Spleen (tissue), 13 donors: ENCODE measurements at places on chromosomes 4 and X. TPM values are rescaled to one million over a fixed set of nuclear protein-coding genes. Genes with fewer than 3 reads are reported as not detected.

Gene RENBP
- polyA plus RNA-seq = 91.3 TPM

Gene PNCK
- polyA plus RNA-seq = 0.35 TPM

Gene SOWAHB
- polyA plus RNA-seq = not detected

Gene SPANXD
- not detected for polyA plus RNA-seq

Gene IL13RA2
- polyA plus RNA-seq = 0.22 TPM

Gene IL21
- 0.09 TPM for polyA plus RNA-seq

Gene ADGRG4
- not detected for polyA plus RNA-seq

Gene ZFP92
- 0.83 TPM for polyA plus RNA-seq

Gene RHOH
- 70.3 TPM for polyA plus RNA-seq

Gene SUPT20HL1
- not detected for polyA plus RNA-seq

Gene SMIM20
- polyA plus RNA-seq = 61.0 TPM

Gene PAGE5
- not detected for polyA plus RNA-seq

Gene N4BP2
- 1.5 TPM for polyA plus RNA-seq

Gene TRPC5OS
- 0.04 TPM for polyA plus RNA-seq

Gene OFD1
- polyA plus RNA-seq = 138 TPM

Gene IL13RA1
- 18.5 TPM for polyA plus RNA-seq

Gene PDGFRA
- 22.7 TPM for polyA plus RNA-seq

Gene MGST2
- 54.1 TPM for polyA plus RNA-seq

Gene AMER1
- 0.50 TPM for polyA plus RNA-seq

Gene CXCL11
- polyA plus RNA-seq = 5.4 TPM

Gene ELF4
- polyA plus RNA-seq = 10.3 TPM

Gene TEX13B
- not detected for polyA plus RNA-seq

Gene ARSJ
- polyA plus RNA-seq = 0.19 TPM

Gene RPL39
- polyA plus RNA-seq = 18,305 TPM

Gene EMCN
- 1.4 TPM for polyA plus RNA-seq

Gene DUX4
- polyA plus RNA-seq = not detected

Gene CLCN5
- polyA plus RNA-seq = 1.5 TPM

Gene IGFBP7
- polyA plus RNA-seq = 444 TPM

Gene DIPK2B
- 0.96 TPM for polyA plus RNA-seq

Gene BRS3
- not detected for polyA plus RNA-seq

Gene KLKB1
- 1.1 TPM for polyA plus RNA-seq

Gene TEX11
- 0.32 TPM for polyA plus RNA-seq

Gene RGN
- 5.8 TPM for polyA plus RNA-seq

Gene UPF3B
- polyA plus RNA-seq = 11.0 TPM

Gene HSFX4
- polyA plus RNA-seq = not detected

Gene SPP1
- 2.6 TPM for polyA plus RNA-seq

Gene CLOCK
- 2.4 TPM for polyA plus RNA-seq

Gene PRDM8
- polyA plus RNA-seq = 1.9 TPM

Gene ZNF711
- 1.9 TPM for polyA plus RNA-seq

Gene CLNK
- 0.39 TPM for polyA plus RNA-seq

Gene MAGIX
- 1.3 TPM for polyA plus RNA-seq

Gene ZAR1
- polyA plus RNA-seq = not detected

Gene GAGE1
- not detected for polyA plus RNA-seq

Gene USP17L20
- polyA plus RNA-seq = not detected

Gene MAGEB3
- not detected for polyA plus RNA-seq

Gene PABPC1L2A
- polyA plus RNA-seq = not detected

Gene TMEM150C
- polyA plus RNA-seq = 5.3 TPM

Gene PSAPL1
- not detected for polyA plus RNA-seq

Gene MAML3
- 0.63 TPM for polyA plus RNA-seq

Gene LONRF3
- polyA plus RNA-seq = 0.45 TPM

Gene TRIML2
- not detected for polyA plus RNA-seq

Gene PCDH18
- 0.90 TPM for polyA plus RNA-seq

Gene LRP2BP
- polyA plus RNA-seq = 0.48 TPM

Gene NEUROG2
- polyA plus RNA-seq = not detected

Gene SSX1
- polyA plus RNA-seq = not detected

Gene S100P
- 8.8 TPM for polyA plus RNA-seq
